ENCODE measurements at places on chromosomes 16 and 17.

- DNase-seq, result no peak
Measured at GRCh38 chr17:79305768-79306423, 231.3 kb downstream of the ENGASE start.

GRCh38 chr17:65799869-65800268 lies 238.4 kb upstream of the AXIN2 start:
- DNase-seq, result no peak

GRCh38 chr17:2030779-2031163 lies 818 bp downstream of the DPH1 start:
- no peak for DNase-seq

- DNase-seq, result no peak
Measured at GRCh38 chr17:82056729-82057621, 5.3 kb downstream of the GPS1 start.

DNA sequence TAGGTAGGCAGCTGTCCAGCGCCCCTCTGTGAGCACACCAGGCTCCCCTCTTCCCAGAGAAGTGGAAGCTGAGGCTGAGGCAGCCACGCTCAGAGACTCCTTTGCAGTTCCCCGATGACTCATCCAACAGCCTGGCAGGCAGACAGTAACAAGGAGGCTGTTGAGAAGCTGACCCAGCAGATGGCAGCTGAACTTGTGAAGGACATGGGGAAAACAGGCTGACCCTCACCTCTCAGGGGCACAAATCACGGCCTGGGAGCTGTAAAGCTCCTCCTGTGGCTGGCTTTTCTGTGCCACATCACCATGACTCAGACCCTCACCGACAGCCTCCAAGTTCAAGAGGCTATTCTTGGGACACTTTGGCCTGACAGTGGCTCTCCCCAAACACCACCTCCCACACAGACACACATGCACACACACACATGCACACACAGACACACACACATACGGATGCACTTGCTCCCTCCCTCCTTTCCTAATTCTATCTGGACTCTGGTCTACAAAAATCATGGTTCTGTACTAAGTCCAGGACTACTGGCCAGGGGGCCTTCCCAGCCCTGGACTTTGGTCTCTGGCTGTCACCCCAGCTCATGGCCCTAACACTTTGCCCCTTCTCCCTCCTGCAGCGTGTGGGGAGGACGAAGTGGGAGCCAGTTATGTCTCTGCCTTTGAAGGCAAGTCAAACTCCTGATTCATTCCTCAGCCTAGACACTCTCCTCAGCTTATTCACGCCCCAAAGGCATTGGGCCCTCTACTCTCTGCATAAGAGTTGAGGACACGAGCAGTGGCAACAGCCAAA lies 23.2 kb downstream of the MAP3K14 start:
- DNase-seq, result no peak

- DNase-seq, result no peak
Measured at GRCh38 chr17:28475151-28475900, 1.9 kb downstream of the SLC13A2 start.

- no peak for DNase-seq
Measured at GRCh38 chr16:16021988-16022682, 72.7 kb downstream of the ABCC1 start.

GRCh38 chr16:56075732-56076388 lies 115.4 kb upstream of the GNAO1 start:
- no peak for DNase-seq

DNA sequence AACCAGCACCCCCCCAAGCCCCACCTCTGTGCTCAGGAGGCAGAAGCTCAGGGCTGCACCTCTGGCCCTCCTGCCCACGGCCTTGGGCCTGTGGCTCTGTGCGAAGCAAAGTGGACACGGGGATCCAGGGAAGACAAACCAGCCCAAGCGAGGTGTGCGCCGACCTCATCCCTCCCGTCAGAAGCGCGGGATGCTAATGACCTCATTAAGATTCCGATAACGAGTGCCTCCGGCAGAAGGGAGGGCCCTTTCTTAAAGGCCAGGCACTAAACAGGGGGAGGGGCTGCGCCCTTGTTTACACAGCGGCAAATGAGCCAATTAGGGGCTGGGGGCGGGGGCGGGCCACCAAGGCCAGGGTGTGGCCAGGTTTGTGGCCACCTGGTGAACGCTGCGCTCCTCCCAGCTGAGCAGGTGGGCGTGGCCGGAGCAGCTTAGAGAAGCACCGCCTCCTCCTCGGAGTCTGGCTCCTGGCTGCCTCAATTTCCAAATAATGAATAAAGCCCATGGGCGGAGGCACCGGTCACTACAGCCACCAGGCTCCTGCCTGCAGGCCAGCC lies 3.2 kb downstream of the CBX4 start:
- DNase-seq, result peak; percentile 10

GRCh38 chr17:65166787-65167186 lies 29.6 kb downstream of the RGS9 start:
- DNase-seq, result no peak

DNA sequence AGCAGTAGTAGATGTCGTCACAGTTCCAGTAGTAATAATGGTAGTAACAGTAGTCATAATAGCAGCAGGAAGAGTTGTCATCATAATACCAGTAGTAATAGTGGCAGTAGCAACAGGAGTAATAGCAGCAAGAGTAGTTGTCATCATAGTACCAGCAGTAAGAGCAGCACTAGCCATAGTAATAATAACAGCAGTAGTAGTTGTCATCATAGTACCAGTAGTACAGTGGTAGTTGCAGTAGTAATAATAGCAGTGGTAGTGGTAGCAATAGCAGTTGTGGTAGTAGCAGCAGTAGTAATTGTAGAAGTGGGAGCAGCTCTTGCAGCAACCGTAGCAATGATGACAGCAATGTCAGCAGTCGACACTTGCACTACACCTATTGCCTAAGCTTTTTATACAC lies 502.8 kb downstream of the HS3ST4 start:
- DNase-seq, result no peak

DNA sequence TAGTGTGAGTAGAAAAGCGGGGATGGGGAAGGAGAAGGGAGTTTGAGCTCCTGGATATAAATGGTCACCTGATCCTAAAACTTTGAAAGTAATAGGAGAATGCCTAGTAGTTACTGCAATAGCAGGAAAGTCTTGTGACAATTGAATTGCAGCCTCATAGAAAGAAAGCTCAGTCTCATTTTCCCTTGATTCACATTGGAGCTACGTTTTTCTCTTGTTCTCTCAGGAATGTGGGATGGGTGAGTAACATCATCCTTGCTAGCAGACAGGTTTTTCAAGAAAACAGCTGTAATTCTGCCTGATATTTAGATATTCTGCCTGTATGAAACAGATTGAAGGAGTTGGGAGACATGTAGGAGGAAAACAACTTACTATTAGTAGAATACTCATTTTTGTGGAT lies 25.3 kb downstream of the SF3B3 start:
- no peak for DNase-seq

DNA sequence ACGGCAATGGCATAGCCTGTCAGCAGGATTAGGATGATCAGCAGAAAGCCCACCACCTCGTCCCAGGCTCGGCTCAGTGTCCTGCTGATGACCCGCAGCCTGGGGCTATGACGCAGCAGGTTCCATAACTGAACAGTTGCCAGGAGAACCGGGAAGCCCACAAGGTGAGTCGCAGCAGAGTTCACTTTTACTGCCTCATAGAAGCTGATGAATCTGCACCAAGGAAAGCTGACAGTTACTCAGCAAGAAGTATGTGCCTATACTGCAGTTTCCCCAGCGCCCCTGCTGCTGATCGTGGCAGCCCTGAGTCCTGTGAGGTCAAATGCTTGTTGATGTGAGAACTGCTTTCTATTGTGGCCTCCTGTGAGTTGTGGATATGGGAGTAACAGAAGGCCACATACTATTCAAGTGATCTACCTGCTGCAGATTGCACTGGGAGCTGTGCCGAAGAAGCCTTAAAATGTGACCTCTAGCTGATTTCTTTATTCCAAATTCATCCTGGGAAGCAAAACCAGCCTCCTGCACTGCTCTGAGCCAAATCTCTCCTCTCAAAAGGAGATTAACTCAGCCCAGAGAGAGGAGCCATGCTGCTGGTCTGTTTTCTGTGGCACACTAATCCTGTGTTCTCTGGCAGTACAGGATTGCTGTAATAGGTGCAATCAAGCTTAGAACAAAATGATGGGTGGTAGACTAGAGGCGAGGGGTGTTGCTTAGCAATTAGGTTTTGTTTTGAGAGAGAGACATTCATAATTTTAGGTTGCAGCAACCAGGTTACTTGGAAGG lies 38.8 kb downstream of the IST1 start:
- no peak for DNase-seq

DNA sequence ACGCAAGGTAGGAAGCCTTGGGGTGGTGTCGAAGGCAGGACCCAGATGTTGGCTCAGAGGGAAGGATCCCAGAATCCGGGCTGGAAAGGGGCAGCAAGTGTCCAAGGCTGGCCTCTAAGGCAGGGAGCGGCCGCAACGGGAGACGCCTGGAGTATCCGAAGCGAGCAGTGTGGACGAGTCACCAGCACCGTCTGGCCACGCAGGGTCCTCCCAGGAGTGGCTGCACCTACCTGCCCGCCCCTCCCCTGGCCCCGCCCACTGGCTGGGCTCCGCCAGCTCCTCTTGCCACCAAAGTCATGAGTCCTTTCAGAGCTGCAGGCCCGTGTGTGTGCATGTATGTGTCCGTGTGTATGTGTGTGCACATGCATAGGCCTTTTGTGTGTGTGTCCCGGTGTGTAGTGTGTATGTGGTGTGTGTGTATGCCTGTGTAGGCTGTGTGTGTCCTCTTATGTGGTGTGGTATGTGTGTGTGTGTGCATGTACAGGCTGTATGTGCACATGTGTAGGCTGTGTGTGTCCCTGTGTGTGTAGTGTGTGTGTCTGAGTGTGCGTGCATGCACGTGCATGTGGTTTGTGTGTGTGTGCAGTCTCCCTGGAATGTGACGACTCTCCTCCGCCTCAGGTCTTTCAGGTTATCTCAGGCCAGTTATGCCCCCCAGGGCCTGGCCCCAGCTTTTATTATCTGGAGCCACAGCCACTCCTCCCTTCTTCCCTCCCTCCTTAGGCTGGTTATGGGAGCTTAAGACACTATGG lies at the start of gene PRSS8:
TSS of gene PRSS8 (minus strand) at position 193 of the 752 bp plus-strand sequence. CDS start 229 bp downstream, outside the sequence.
- no peak for DNase-seq

DNA sequence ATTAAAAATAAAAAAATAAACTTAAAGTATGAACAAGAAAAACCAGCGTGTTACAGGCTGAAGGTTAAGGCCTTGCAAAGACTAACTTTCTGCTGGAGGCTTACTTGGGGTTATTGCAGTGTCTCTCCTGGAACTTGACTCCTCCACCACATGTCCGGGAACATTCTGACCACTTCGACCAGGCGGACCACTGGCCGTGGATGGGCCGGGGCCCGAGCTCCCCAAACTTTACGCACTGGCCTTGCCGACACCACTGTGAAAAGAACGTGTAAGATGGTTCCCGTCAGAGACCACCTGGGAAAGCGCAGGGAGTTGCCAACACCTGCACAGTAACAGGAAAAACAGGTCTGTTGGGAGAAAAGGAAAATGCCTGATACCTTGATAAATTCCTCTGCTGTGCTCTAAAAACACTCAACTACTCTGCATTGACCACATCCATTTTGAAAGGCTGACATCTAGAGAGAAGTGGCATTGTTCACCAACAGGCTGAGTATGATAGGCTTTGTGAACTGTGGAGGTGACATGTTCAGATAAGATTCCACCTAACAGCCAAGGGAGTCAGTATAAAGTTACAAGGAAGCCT lies 99.1 kb downstream of the ADAMTS18 start:
- DNase-seq, result no peak

DNA sequence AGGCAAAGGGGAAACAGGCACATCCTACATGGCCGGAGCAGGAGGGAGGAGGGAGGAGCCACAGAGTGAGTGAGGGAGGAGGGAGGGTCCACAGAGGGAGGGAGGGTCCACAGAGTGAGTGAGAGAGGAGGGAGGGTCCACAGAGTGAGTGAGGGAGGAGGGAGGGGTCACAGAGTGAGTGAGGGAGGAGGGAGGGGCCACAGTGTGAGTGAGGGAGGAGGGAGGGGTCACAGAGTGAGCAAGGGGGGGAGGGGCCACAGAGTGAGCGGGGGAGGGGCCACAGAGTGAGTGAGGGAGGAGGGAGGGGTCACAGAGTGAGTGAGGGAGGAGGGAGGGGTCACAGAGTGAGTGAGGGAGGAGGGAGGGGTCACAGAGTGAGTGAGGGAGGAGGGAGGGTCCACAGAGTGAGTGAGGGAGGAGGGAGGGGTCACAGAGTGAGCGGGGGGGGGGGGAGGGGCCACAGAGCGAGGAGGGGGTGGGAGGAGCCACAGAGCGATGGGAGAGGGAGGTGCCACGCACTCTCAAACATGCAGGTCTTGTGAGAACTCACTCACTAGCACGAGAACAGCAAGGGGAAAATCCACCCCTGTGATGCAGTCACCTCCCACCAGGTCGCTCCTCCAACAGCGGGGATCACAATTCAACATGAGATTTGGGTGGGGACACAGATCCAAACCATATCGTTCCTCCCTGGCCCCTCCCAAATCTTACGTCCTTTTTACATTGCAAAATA lies 24.3 kb upstream of the CDH15 start:
- no peak for DNase-seq

- no peak for DNase-seq
Measured at GRCh38 chr17:76369804-76370203, 14.6 kb upstream of the SPHK1 start.

DNA sequence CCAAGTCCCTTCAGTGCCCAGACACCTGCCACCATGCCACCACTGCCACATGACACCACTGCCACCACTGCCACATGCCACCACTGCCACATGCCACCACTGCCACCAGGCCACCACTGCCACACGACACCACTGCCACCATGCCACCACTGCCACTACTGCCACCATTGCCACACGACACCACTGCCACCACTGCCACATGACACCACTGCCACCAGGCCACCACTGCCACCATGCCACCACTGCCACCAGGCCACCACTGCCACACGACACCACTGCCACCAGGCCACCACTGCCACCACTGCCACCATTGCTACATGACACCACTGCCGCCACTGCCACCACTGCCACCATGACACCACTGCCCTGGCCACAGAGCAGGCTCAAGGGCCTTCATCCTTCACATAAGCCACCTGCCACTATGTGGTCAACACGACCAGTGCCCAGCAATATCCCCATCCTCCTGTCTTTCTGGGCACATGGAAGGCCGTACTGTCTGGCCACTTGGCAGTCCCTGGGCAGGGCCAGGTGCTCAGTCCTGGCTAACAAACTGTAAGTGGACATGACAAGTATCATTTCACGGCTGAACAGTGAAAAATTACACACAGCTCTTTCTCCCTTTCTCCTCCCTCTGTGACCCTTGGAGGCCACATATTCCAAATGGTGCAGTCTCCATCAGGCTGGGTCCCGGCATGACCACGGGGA lies 33.1 kb downstream of the ABR start:
- no peak for DNase-seq

- no peak for DNase-seq
Measured at GRCh38 chr17:26782153-26782552, 511.8 kb upstream of the WSB1 start.

DNA sequence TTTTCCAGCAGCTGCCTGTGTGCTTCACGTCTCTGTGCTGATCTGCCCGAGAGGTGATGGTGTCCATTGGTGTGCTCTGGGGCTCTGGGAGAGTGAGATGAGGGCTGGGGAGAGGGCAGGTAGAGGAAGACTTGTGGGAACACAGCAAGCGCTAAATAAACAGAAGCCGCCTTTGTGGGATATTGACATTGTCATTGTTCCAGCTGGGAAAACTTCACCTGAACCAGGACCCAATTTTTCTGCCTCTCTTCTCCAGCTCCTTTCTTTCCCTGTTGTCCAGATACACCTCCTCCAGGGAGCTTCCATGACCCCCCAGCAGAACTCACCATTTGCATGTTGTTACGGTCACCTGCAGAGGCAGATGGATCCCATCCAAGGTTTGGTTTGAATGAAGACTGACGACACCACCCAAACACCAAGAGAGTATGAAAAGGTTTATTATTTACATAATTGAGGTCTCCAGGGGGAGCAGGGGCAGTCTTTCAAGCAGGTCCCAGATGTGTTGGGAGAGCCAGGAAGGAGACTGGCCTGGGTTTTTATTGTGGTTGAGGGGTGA lies 3.6 kb upstream of the ITGA3 start:
- DNase-seq, result no peak

Measured in neural crest cell (in vitro differentiated cells).